AG04450 (cell line): ENCODE measurements at places on chromosomes 1 and 21. TPM values are rescaled to one million over a fixed set of nuclear protein-coding genes. Genes with fewer than 3 reads are reported as not detected.
A peak's percentile ranks its signal among the peaks of the same experiment; 100 is the strongest.

DNA sequence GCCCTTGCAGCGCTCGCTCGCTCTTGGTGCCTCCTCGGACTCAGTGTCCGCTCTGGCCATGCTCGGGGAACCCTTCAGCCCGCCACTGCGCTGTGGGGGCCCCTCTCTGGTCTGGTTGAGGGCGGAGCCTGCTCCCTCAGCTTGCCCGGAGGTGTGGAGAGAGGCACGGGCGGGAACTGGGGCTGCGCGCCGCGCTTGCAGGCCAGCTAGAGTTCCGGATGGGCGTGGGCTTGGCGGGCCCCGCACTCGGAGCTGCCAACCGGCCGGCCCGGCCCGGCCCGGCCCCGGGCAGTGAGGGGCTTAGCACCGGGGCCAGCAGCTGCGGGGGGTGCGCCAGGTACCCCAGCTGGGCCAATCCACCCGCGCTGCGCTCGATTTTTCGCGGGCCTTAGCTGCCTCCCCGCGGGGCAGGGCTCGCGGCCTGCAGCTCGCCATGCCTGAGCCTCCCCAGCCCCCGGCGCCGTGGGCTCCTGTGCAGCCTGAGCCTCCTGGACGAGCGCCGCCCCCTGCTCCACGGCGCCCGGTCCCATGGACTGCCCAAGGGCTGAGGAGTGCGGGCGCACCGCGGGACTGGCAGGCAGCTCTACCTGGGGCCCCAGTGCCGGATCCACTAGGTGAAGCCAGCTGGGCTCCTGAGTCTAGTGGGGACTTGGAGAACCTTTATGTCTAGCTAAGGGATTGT is 217.0 kb upstream of the PKN2 start:
- no peak for DNase-seq

GRCh38 chr1:152519851-152520250 is 5.6 kb downstream of the CRCT1 start:
- no peak for DNase-seq

- DNase-seq: no peak
These were observed 282.8 kb upstream of the PKN2 start for GRCh38 chr1:88401313-88401712.

DNA sequence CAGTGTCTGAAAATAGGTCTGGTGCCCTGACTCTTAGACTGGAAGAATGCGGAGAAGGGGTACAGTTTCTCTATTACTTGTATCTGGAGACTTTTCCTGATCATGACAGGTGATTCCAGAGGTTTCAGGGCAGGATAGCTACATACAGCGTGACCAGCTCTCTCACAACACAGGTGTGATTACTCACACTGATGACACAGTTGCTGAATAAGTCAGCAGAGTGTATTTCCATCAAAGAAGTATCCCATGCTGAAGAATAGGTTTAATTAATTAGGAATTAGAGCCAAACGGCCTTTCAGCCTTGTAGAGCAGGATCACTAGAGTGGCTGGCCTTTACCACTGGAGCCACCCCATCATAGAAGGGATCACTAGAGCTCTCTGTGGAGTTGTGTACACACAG is 298.6 kb downstream of the LMX1A start:
- no peak for DNase-seq

- no peak for DNase-seq
These were observed 21.3 kb downstream of the RALGPS2 start for GRCh38 chr1:178746345-178746744.

GRCh38 chr1:37561133-37562132 is 4.7 kb downstream of the DNALI1 start:
- no peak for DNase-seq

- no peak for DNase-seq
These were observed 89.1 kb downstream of the CLEC20A start for GRCh38 chr1:178407655-178408054.

DNA sequence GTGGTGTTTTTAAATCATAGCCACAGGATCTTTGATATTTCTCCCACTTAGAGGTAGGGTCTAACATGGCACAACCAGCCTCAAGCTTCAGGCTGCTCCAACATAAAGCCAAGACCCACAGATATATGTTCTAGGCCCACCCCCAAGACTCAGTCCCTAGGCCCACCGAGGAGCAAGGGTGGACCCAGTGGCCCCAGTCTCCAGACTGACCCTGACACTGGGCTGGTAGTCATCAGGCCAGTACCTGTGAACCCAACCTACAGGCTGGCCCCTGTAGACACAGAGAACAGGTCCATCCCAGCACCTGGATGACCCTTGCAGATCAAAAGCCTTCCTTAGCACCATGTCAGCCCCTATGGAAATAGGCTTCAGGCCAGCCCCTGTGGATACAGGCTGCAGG is 60.5 kb downstream of the NEGR1 start:
- no peak for DNase-seq

DNA sequence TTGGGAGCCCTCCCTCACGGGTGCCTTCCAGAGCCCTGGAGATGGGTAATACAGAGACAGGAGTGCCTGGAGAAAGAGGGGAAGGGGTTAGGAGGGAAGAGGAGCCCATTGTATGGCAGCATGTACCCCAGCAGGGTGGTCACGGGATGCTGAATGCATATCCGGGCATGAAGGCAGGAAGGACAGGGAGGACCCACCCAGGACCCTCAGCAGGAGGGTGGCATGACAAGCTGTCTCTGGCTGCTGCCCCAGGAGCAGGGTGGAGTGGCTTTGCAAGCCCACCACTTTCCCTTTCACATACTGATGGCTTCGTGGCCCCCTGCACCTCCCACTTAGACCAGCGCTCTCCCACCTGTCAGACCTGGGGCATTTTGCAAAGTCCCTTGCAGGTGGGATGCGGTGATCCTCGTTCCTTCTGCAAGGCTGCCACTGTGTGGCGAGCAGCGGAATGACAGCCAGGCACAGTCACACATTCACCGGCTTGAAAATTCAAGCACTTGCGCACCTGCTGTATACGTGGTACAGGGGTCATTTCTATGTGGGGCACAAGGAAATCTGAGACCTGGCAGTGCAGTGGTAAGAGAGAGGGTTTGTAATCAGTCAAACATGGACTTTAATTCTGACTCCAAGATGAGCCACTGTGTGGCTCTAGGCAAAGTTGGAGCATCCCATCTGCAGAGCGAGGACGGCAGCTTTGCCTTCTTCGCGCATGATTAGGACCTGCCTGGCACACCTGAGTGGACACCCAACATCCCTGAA is 53.2 kb upstream of the TMEM51 start:
- DNase-seq: peak; percentile 7

GRCh38 chr1:160346958-160347357 is 3.8 kb downstream of the NCSTN start:
- DNase-seq: no peak

DNA sequence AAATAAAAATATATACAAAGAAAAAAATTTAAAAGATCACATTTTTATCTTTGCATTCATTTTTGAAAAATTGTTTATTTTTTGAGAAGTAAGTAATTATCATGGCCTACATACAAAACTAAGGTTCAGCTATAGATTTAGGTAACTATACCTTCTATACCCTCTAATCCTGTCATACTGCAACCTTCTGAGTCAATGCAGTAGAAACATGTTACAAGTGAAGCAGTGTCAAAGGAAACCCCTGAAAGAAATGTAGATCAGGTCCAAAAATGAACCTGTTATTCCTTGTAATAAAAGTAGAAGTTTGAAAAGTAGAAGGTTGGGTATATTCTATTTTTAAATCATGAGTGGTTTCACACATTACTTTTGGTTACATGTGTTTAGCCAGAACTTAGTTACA is 51.3 kb downstream of the PTGS2 start:
- DNase-seq: no peak

DNA sequence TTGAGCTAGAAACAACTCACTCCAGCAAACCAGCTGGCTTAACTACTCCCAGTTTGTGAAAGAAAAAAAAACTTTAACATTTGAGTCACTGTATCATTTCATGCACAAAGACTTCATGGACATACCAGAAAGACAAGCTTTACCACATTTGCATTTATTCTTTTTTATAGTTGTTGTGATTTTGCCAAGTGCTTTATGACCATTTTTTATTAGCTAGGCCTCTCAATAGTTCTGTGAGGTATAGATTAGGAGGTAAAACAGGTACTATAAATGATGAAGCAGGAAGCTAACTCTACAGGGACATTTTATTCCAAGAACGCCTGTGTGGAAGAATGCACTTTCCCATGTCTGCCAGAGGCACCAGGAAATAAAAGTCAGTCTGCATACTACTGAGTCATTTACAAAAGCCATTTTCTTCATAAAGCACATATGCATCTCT is 8.2 kb upstream of the DENND1B start:
- DNase-seq: no peak

- DNase-seq: no peak
These were observed 7.9 kb upstream of the AK5 start for GRCh38 chr1:77273891-77274290.

DNA sequence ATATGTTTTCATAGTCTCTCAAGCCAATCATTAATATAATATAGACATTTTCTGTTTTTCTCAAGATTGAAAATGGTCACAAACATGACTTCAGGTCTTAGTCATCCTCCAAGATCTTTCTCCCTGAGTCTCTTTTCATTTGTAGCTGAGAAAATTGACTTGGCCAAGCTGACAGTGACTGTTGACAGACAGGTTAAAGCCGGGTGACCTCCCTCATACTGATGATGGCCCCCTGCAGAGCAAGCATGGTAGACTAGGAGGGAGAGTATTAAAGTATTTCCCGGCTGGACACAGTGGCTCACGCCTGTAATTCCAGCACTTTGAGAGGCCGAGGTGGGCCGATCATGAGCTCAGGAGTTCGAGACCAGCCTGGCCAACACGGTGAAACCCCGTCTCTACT is 6.8 kb upstream of the KIAA1614 start:
- no peak for DNase-seq

RNU1-1 gene
- polyA plus RNA-seq: under 0.01 TPM in 1 of 2 replicates, not detected in the other
